Sigmoid colon (tissue), 7 donors: ENCODE measurements at places on chromosomes 1 and 21.

DNA sequence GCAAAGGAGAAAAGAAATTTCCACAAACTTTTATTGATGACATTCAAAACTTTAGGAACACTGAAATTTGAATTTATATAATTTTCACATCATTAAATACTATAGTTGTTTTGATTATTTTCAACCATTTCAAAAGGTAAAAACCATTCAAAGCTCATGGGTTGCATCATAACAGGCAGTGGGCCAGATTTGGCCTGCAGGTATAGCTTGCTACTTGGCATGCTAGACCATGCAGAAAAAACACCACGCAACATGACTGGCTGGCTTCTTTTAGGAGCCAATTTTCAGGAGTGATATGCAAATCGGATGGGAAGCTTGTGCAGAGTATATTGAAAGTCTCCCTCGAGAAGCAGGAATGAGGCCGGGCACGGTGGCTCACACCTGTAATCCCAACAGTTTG is 144.8 kb downstream of the GLUL start:
- no peak overlapping the region for H3K4me3 ChIP-seq
- no peak for DNase-seq
- no peak overlapping the region for H3K27ac ChIP-seq
- H3K27me3 ChIP-seq: no peaks in the 10 kb centered on the region

DNA sequence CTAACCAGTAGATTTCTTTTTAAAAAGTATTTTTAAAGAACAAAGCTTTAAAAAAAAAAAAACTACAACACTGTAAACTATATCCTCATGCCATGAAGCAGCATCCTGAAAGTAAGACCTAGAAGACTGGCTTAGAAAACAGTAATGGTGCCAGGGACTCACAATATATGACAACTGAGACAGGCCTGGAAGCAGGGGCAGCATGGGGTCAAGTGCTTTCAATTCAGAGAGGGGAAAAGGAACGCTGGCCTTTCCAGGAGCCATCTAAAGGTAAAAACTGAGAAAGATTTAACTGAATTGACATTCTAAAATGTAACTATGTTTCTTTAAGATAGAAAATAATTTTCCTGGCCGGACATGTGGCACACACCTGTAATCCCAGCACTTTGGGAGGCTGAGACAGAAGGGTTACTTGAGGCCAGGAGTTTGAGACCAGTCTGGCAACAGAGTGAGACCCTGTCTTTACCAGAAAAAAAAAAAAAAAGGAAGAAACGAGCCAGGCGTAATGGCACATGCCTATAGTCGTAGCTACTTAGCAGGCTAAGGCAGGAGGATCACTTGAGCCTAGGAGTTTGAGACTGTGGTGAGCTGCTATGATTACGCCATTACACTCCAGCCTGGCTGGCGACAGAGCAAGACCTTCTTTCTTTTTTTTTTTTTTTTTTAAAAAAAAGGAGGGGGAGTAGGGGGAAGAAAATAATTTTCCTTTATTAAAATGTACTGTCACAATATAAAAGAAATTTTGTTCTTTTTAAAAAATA is 54.1 kb downstream of the SLC35D1 start:
- no peak for DNase-seq
- H3K4me3 ChIP-seq: no peak overlapping the region
- H3K27ac ChIP-seq: no peak overlapping the region
- H3K27me3 ChIP-seq: no peaks in the 10 kb centered on the region
- no peaks in the 10 kb centered on the region for H3K4me1 ChIP-seq

DNA sequence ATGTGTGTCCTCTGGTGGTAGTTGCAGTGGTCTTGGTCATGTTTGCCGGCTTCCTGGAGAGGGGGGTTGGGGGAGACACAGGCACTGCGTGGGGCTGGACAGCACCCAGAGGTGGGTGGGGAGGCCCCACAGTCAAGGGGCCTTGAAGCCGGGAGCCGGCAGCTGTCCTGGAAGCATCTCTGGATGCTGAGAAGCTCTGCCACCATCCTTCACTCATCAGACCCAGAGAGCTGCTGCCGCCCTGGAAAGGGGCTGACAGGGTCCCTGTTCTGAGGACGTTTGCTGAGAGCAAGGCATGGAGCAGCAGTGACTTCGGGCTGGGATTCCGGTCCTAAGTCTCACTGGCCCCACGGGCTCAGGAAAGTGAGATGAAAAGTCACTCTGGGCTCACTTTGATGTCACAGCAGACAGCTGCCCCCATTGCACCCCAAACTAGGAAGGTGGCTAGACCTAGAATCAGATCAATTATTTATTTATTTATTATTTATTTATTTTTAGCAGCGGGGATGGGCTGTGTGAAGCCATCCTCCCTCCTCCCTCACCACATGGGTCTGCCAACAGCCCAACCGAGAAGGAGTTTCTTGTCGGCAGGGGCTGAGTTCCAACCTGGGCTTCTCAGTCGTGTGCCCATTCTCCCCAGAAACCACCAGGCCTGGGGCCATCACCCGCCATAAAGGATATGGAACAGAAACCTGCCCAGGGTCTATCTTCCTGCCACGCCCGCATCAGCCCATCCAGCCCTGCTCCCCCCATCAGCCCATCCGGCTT is 547.4 kb downstream of the PTPRU start:
- H3K4me3 ChIP-seq: no peak overlapping the region
- no peaks in the 10 kb centered on the region for H3K36me3 ChIP-seq
- peaks cover 31% of the 10 kb centered on the region for H3K27me3 ChIP-seq
- H3K4me1 ChIP-seq: no peaks in the 10 kb centered on the region
- no peak for DNase-seq

DNA sequence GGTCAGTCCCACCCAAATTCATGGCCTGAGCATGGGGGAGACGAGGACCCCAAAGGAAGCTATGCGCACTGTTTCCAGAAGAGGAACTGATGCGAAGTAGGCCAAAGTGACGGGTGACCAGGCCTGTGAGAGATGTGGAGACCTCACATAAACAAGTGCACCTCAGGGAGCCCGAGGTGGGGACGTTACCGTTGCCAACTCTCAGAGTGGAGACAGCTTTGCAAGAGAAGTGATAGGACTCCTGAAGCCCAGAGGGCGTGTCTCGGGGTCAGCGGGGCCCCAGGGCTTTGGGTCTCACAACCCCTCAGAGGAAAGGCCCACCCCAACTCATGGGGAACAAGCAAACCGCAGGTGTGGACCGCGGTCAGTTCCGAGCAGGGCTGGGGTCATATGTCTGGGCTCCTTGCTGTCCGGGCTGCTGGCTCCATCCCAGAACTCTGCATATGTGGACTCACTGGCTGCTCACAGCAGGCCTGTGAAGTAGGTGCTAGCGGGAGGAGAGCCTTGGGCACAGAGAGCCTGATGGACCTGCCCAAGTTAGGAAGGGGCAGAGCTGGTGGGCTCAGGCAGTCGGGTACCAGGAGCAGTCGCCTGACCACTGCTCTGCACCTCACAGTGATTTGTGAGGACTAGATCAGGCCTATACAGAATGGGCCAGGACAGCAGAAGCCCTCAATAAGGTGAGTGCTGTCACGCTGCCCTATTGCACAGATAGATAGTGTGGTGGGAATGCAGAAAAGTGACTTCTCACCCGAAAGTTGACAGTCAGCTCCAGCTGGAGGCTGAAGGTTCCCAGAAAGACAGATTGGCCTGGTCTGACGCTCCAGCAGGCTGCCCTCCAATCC is 26.2 kb downstream of the STUM start:
- no peaks in the 10 kb centered on the region for H3K36me3 ChIP-seq
- H3K4me1 ChIP-seq: peaks cover 43% of the 10 kb centered on the region
- no peaks in the 10 kb centered on the region for H3K27me3 ChIP-seq
- no peak overlapping the region for H3K4me3 ChIP-seq
- H3K27ac ChIP-seq: peak overlapping the region; percentile 66
- DNase-seq: peak; percentile 66

- H3K4me1 ChIP-seq: peaks cover 24% of the 10 kb centered on the region
- no peaks in the 10 kb centered on the region for H3K36me3 ChIP-seq
- H3K27ac ChIP-seq: peak overlapping the region; percentile 13
These were observed 22.4 kb downstream of the NOS1AP start for GRCh38 chr1:162091681-162092524.

- DNase-seq: no peak
- no peaks in the 10 kb centered on the region for H3K36me3 ChIP-seq
- H3K4me3 ChIP-seq: no peak overlapping the region
- no peaks in the 10 kb centered on the region for H3K4me1 ChIP-seq
These were observed 13.0 kb upstream of the PADI6 start for GRCh38 chr1:17359031-17359430.

DNA sequence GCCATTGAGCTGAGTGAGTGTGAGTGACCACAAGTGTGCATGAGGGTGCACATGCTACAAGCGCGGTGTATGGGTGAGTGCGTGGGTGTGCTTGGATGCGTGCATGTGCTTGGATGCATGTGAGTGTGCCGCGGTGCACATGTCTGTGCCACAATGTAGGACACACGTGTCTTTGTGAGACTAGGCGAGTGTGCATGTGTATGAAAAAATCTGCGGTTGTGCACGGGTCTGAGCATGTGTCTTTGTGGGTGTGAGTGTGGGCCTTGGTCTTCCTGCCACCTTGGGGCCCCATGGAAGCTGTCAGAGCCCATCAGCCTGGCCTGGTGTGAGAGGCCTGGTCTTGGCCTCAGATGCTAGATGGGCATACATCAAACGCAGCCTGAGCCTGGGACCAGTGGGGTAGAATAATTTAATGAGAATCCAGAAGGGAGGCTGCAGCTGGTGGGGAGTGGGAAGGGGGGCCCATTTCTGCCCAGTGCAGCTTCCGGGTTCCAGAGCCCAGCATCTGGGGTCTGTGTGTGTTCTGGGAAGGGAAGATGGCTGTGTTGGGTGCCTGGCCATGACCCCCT is 103.9 kb upstream of the SLC2A1 start:
- H3K4me3 ChIP-seq: no peak overlapping the region
- H3K27ac ChIP-seq: no peak overlapping the region
- DNase-seq: no peak
- no peaks in the 10 kb centered on the region for H3K4me1 ChIP-seq

DNA sequence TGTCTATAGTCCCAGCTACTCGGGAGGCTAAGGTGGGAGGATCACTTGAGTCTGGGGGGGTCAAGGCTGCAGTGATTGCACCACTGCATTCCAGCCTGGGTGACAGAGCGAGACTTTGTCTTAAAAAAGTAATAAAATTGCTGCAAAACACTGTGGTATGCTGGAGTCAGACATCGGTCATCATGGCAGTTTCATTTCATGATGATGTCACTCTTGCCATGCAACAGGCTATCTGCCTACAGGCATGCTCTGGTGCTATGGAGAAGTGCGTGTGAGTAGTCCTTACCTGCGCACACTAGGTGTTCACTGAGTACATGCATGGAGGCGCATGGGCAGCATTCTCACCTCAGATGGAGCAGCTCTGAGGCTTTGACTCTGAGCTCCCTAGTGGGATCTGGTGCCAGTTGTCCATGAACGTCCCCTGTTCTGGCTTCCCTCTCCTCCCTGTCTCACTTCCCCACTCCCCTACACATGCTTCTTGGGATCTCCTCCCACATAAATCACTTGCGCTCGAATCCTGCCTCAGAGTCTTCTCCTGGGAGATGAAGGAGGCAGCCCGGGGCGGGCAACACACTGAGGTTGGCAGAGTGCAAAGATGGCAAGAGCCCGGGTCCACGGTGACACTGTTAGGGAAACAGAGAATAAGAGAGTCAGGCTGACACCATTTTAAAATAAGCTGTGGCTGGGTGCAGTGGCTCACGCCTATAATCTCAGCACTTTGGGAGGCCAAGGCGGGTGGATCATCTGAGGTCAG is 10.4 kb upstream of the CELA3B start:
- H3K27ac ChIP-seq: no peak overlapping the region
- no peaks in the 10 kb centered on the region for H3K27me3 ChIP-seq
- no peaks in the 10 kb centered on the region for H3K36me3 ChIP-seq
- no peak overlapping the region for H3K4me3 ChIP-seq

DNA sequence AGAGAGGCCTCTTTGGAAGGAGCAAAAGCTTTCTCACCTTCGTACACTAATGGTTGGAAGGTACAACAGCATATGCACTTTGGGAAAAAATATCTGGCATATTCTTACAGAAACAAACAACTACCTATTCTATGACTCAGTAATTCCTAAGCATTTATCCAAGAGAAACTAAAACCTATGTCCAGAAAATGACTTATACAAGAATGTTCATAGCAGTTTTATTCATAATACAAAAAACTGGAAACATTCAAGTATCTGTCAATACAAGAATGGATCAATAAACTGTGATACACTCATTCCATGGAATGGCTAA is 8.2 kb downstream of the NBPF1 start:
- H3K27ac ChIP-seq: no peak overlapping the region
- peaks cover 19% of the 10 kb centered on the region for H3K36me3 ChIP-seq
- H3K27me3 ChIP-seq: no peaks in the 10 kb centered on the region
- DNase-seq: no peak

DNA sequence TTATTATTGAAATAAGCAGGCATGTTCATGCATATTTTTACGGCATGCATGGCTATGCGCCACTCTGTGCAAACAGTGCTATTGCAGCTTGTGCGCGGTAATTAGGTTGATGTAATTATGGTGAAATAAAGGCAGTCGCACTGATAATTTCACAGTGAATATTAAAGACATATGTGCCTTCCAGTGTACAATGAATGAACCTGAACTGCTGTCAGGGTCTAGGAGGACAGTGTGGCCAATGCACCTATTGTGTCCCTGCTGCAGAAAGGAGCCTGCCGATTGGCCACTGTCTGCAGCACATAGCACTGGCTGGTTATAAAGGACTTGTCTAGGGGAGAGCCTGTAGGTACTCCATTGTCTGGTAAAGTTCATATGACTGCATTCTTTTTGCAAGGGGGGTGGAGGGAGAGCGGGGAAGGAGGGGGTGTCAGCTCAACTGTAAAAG is 340.4 kb downstream of the USP25 start:
- no peaks in the 10 kb centered on the region for H3K36me3 ChIP-seq
- H3K27me3 ChIP-seq: no peaks in the 10 kb centered on the region
- H3K27ac ChIP-seq: no peak overlapping the region
- DNase-seq: no peak

DNA sequence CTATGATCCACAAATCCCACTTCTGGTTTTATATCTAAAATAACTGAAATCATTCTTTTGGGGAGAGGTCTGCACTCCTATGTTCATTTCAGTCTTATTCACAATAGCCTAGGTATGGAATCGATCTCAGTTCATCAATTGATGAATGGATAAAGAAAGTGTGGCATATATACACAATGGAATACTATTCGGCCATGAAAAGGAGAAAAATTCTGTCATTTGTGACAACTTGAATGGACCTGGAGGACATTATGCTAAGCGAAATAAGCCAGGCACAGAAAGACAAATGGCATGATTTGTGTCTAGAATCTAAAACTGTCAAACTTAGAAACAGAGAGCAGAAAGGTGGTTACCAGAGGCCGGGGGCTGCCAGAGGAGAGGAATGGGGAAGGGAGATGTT is 5.4 kb upstream of the KRTAP10-8 start:
- no peak overlapping the region for H3K27ac ChIP-seq
- no peaks in the 10 kb centered on the region for H3K36me3 ChIP-seq
- no peaks in the 10 kb centered on the region for H3K4me1 ChIP-seq

GRCh38 chr1:39026051-39026865 is at the start of gene NDUFS5:
Gene NDUFS5, plus strand, starts transcription at chr1:39026350. Its CDS starts 2,375 bp downstream, at chr1:39028725.
- peak; percentile 97 for DNase-seq
- H3K4me3 ChIP-seq: peak within 1 kb of the TSS; percentile 69
- peaks cover 30% of the 10 kb centered on the region for H3K36me3 ChIP-seq
- H3K27ac ChIP-seq: peak within 1 kb of the TSS; percentile 96

GRCh38 chr1:38277646-38278045 is 231.1 kb upstream of the POU3F1 start:
- H3K27ac ChIP-seq: no peak overlapping the region
- H3K4me1 ChIP-seq: no peaks in the 10 kb centered on the region
- no peaks in the 10 kb centered on the region for H3K27me3 ChIP-seq
- H3K36me3 ChIP-seq: no peaks in the 10 kb centered on the region
- DNase-seq: no peak
- no peak overlapping the region for H3K4me3 ChIP-seq

- no peak overlapping the region for H3K4me3 ChIP-seq
- peak; percentile 48 for DNase-seq
- H3K27ac ChIP-seq: no peak overlapping the region
- no peaks in the 10 kb centered on the region for H3K4me1 ChIP-seq
- H3K36me3 ChIP-seq: no peaks in the 10 kb centered on the region
- H3K27me3 ChIP-seq: no peaks in the 10 kb centered on the region
These were observed 18.3 kb downstream of the GPR137B start for GRCh38 chr1:236160540-236161127.
